ENCODE measurements at places on chromosomes 2 and 18. TPM values are rescaled to one million over a fixed set of nuclear protein-coding genes. Genes with fewer than 3 reads are reported as not detected.

GRCh38 chr18:13649397-13650390 is 76.7 kb downstream of the FAM210A start:
- no peak for DNase-seq

DNA sequence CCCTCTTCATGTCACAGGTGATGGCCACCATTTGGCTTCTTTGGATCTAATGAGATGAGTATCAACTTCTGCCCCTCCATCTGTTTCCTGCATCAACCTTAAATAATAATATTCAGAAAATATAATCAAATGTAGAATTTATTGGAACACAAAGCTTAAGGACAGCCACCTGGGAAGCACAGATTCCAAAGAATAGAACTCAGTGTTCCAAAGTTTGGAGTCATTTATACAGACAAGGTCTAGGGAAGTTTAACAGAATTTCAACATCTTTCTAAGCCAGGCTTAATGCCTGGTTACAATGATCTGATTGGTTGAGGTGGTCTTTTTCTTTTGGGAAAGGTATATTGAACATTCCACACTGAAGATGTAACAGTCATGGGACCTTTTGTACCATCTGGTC is 218.0 kb upstream of the PIEZO2 start:
- DNase-seq, result no peak

DNA sequence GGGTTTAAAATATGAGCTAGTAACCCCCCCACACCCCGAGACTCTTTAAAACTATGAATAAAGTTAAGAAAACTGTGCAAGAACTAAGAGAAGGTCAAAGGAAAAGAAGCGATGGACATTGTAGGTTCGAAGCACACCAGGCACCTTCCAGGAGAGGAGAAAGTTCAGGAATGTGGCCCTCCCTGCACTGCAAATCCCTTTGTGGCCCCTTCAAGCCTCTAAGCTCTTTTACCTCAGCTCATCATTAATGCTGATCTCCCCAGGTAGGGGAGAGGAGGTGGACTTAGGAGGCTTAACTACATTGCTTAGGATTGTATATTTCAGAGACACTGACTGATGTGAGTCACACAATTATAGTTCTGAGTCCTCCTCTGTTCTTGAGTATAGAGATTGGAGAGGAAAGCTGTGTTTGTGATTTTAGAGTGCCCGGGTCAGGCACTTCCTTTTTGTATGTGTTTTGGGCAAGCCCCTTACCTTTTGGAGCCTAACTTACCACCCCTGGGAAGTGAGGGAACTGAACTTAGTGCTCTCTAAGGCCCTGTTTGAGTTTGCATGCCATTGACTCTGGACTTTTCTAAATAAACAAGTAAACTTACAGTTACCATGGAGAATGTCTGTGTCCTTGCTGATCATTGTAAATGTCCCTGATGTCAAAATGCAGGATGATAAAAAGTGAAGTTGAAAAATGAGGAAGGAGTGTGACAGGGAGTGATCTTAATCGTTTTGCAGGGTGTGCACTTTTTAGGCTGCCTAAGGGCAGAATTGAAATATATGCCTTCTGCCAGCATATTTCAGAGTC is 140.8 kb upstream of the ZEB2 start:
- DNase-seq, result no peak

DNA sequence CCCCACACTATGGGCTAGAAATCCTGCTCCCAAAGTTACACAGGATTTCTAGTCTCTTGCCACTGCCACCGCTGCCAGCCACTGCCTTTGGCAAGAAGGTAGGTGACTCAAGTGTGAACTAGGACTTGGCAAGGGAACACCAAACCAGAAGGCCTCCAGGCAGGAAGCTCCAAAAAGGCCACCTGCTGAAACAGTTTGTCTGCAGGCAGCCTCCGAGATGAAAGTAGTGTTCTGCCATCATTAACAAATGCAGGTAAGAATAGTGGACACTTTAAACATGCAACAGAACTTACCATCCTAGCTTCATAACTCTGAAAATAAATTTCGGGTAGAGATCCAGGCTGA is 3.9 kb downstream of the ANKRD44 start:
- DNase-seq, result no peak

- no peak for DNase-seq
Observed at GRCh38 chr18:44803019-44803650, 122.4 kb downstream of the SETBP1 start.

- no peak for DNase-seq
Observed at GRCh38 chr2:106546391-106546990, 59.3 kb downstream of the CD8B2 start.

GRCh38 chr2:207206011-207206410 is 40.3 kb upstream of the KLF7 start:
- DNase-seq, result no peak

Gene MGAT4A
- total RNA-seq, result 46.0 TPM

Gene GAL3ST2
- total RNA-seq, result not detected

Gene INHA
- total RNA-seq, result 0.53 TPM

Gene MERTK
- 18.9 TPM for total RNA-seq

Gene RGPD3
- total RNA-seq, result 0.22 TPM
